ENCODE measurements at places on chromosomes 13 and 19.

DNA sequence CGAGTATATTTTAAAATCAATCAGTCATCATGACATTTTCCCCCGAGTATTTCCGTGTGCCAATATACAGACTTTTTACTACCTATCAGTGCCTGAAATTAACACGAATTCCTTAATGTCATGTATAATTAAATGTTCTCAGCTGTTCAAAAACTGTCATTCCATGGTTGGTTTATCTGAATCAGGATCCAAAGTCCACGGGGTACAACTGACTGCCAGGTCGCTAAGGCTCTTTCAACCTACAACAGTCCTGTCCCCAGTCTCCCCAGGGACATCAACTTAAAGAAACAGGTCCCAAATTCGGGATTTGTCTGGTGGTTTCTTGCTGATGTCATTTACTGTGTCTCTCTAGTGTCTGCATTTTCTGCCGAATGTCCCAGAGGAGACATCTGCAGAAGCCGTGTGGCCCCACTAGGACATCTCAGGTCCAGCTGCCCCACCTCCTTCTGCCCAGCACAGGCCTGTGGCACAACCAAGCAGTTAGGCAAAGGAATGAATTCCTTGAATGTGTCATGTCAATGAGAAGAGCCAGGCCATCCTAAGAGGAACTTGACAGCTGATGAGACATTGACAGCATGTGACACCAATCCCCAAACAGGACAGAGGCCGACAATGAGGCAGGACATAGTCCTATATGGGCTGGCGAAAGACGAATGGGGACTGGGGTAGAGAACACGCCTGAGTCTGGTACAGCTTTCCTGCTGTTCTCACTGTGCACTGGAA is 109.5 kb downstream of the STK24 start:
- no peak for DNase-seq

DNA sequence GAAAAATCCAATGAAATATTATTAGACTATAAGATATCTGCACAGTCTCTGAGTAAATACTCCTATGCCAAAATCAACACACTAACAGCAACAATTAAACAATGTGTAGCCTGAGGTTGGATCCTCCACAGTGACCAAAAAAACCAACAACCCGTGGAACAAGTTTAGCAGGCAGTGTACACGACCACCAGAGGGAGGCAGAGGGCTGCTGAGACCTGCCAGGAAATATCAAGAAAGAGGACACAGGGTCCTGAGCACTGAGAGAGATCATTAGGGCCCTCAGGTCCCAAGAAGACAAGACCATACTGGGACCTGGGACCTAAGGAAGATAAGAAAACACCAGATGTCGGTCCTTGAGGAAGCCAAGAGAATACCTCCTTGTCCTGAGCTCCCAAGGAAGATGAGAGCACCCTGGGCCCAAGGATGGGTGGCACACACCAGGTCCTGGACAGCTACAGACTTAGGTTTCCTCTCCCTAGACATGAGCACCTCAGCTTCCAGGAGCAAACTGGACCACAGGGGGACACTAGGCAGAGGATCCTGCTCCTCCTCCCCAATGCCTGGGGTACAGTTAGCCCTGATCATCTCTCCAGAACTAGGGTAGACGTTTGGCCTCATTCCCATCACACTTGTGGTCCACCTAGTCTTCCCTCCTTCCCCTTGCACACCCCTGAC is 822 bp upstream of the ZNF274 start:
- DNase-seq: peak; percentile 6

DNA sequence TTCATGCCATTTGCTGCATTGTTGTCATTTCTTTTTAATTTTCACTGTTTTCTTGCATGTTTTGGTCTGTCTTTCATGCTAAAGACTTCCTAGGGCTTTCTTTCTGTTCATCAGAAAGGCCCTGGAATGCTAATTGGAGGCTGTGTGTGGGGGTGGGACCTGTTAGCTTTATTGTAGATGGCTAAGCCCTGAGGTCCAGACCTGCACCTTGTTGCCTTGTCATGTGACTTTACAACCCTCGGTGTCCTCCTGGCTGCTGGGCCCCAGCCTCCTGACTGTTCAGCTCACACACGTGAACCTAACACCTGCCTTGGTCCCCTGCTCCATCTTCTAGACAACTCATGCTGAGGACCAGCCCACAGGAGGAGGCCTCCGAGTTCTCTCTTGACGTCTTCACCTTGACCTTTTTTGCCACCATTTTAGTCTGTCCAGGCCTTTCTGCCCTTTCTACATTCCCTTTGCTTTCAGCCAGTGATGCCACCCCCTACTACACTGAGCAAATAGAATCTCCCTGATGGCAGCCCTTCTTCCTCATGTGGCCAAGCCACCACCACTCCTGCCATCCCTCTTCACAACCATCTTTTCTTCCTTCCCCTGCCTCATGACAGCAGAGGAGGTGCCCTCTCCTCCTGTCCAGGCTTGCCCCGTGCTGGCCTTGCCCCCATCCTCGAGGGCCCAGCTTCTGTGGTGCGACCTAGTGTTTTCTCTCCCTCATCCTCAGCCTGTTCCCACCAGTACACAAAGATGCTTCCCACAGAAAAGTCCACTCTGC is 41.4 kb upstream of the GPI start:
- no peak for DNase-seq

DNA sequence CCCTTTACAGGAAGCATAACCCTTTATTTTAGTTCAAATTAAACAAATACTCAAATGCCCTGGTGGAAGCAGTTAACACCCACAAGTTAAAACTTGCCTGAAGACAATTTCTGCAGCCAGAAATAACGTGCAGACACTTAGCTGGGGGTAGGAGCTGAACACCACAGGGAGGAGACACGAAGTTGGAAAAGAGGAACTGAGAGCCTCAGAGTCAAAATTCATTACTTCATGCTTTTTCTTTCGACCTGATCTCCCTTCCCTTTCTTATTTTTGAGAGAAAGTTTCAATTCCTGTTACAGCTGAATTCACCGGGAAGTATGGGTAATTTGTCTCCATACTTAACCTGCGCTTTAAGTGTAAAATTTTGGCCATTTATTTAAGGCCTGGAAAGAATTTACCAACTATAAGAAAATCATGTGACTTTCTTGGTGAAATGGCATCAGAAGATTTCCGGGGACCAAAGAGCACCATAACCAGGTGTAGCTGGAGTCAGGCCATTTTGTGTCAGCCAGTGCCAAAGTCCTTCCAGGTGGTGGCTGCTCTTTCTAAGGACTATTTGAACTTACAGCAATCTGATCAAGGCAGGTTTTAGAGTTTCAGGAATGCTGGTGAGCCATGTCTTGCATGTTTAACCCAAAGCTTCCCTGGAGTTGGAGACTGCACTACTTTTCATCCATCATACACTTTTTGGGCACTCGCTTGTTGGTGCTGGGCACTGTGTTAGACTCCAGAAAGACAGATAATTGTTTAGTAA is 46.5 kb upstream of the RCBTB2 start:
- DNase-seq: no peak
